ENCODE measurements at places on chromosomes 6 and 20.

DNA sequence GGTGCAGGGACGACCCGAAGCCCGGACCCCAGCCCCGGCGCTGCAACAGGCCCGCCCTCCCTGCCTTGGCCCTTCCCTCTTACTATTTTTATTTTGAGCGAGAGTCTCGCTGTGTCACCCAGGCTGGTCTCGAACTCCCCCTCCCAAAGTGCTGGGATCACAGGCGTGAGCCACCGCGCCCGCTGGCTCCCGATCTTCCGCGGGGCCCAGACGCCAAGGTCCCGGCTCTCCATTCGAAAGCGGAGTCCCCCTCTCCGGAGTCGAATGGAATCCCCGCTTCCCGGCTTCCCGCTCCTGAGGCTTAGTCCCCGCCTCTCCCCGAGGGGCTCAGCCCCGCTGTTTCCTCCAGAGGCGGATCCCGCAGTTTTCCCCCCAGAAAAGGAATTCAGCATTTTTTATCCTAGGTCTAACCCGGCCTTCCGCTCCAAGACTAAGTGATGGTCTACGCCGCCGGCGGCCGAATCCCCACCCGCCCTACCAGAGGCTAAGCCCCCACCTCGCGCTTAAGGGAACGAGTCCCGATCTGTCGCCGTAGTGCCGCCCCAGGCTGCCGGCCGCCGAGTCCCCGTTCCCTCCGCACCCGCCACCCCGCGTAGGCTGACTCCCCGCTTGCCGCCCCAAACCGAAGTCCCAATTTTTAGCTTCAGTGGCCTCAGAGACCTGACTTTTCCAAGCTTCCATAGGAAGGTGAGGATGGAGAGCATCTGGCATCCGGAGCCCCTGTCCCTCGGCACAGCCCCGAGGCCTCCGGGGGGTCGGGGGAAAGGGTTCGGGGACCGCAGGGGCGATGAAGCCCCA lies 11.5 kb upstream of the TMC2 start:
- DNase-seq = no peak

DNA sequence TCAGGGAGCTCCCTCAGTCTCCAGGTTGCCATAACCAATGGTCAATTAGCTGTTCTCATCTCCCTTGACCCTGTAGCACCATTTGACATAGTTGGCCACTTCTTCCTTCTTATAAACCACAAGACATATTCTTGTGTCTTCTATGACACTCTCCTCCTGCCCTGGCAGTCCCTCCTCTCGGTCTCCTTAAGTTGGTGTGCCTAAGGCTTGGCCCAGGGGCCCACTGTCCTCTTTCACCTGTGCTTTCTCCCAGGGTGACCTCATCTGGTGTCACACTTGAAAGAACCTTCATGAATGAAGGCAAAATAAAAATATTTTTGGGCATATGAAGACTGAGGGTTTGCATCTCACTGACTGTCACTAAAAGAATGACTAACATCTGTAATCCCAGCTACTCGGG lies 9.7 kb upstream of the ADGRF5 start:
- DNase-seq = no peak

DNA sequence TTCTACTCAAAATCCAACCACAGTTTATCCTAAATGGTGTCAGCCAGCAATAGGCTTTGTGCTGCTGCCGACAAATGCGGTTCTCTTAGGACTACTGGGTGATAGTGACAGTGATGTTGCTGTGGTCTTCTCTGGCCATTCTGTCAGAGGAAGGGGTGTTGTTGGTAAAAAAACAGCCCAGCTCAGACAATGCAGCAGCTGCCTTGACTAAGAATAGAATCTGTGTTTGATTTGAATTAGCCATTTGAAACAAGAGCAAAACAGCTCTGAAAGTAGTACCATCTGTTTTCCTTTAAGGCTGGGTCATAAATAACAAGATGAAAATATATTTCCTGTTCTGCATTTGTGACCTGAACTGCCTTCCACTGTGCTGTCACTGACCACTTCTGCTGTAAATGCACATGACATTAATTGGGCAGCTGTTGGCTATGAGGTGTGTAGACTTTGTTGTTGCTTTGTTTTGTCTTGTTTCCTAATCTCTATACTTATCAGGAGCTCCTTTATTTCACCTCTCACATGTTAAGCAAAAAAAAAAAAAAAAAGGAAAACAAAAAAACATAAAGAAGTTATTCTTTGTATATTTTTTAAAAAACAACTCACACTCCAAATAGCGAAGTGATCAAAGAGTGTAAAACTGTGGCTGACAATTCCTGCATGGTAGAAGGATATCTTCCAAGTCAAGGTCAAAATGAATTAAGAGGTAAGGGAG lies 497.8 kb upstream of the ARID1B start:
- no peak for DNase-seq

DNA sequence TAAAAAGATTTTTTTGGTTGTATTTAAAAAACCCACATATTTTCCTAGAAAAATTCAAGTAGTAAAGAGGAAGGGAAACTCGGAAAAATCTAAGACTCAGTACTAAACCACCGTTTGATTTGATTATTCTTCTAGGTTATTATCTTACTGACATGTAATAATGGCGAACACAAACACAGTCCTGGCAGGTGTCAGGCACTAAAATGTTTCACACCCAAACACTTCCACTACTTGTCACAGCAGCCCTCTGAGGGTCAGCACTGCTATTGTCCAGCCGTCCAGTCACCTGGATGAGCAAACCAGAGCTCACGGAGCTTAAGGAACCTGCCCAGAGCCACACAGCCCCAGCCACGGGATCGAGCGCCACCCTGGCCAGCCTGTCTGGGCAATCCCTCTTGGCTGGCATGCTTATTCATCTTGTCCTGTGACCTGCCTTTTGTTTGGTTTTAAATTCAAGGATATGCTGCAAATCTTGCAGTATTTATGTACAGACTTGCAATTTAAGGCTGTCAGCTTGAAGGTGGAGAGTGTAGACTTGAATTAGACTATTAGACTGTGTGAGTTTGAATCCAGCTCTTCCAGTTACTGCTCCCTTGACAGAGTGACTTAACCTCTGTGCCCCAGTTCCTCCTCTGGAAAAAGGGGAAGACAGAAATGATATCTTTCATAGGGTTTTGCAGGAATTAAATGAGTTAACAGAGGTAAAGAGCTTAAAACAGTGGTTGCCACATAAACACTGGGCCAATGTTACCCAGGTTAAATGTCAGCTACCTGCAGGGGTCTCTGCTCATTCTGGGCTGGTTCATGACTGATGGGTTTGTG lies 82.2 kb downstream of the CDYL start:
- DNase-seq = no peak

DNA sequence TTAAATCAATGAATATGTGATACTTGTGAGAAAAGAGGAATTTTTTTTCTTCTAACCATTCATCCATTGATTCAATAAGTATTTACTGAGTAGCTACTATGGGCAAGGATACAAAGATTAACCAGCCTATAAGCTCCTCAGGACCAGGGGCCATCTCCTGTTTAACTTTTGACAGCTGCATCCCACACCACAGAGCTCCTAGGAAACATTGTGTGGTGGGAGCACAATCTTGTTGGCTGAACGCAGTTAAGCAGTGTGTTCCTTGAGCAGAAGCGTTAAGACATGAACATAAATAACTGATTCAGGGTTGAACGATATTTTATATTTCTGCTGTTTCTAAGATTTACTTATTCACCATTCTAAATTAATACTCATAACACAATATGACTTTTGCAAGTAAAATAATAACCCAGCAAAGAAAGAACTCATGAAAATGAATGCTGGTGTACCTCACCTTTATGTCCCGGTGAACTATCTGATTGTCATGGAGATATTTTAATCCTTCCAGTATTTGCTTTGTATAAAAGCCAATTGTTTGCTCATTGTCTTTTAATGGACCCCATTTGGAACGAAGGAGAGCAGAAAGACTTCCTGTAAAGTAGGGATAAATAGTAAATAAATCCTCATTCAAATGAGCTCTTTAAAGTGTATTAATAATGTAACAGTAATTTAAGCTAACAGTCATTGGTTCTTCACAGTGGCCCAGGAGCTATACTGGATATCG lies 62.6 kb upstream of the MAP7 start:
- DNase-seq = no peak

DNA sequence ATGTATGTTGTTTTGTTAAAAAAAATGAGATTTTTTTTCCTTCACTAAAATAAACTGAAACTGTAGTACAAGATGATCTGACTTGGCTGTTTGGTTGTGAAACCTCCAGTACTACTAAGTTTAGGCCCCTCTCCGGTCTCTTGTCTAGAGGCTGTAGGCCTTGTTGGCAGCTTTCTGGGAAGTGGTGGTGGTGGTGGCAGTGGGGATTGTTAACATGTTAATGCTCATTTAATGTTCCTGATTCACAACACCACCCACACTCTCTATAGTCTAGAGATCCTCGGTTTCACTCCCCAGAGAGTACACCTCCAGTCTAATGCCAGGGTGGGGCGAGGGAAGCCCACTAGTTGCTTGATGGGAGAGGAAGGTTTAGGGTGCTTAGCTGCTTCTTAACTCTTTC lies 24.1 kb downstream of the STK4 start:
- no peak for DNase-seq

GRCh38 chr20:32159766-32160221 lies 47.7 kb downstream of the PLAGL2 start:
- DNase-seq = no peak

DNA sequence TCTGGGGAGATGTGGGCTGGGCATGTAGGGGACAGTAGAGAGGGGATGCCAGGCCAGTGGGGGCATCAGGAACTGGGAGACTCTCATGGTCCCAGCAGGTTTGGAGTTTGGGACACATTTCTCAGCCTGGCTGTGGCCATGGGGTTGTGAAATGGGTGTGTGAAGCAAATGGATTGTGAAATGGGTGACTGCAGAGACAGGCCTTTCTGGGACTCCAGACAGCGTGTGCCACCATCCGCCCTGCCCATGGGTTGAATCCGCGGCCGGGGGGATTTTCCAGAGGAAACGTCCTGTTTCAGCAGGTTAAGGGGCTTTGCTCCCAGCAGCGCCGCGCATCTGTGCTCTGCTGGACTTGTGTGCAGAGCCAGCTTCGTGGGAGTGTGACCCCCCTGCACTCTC lies 3.7 kb upstream of the PMEPA1 start:
- no peak for DNase-seq

DNA sequence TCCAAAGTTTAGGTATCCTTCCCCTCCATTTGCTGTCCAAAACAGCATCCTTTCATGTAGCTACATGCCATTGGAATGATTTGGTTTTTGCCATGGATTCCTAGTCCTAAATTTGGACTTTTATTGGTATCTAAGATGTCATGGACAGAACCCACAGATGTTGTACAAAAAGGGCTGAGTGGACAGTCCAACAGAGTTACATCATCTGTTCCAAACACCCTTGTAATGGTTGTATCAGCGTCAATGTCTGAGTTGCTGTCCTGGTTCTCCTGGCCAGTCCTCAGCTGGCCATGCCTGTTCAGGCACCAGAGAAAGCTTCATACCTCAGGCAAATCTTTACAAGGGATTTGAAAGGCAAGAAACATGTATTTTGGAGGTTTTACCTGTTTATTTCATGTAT lies 191.3 kb downstream of the ESR1 start:
- DNase-seq = no peak

- no peak for DNase-seq
Observed at GRCh38 chr6:42269974-42270510, 52.4 kb upstream of the MRPS10 start.

- DNase-seq = no peak
Observed at GRCh38 chr6:43334466-43335095, 26.0 kb upstream of the CRIP3 start.

DNA sequence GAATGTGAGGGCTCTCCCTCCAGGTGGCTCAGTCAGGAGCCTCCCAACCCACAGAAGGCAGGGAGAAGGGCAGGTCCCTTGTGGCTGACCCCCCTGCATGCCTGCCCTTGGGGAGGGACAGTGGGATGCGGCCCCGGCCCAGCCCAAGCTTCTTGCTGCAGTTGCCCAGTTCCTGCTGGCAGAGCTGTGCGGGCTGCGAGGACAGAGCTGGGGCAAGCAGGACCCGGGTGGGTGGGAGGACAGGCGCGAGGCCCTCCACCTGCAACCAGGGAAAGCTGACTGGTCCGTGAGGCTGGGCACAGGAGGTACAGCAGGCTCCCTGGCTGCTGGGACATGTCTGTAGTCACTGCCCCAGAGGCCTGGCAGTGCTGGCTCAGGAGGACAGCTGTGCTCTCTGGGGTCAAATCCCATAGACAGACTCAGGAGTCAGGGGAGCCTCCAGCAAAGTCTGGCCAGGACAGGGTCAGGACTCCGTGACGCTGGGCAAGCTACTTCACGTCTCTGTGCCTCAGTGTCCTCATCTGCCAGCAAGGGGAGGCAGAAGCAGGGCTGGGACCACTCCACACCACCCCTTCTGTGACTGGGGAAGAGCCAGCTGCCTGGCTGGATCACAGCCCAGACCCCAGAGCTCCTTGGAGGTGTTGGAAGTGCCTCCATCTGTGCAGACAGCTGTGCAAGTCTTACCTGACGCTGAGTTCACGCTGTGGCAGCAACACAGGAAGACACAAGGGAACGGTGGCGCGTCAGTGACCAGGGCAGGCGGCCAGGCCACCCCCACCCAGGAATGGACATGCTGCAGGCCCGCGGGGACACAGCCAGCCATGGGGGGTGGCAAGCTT lies 13.0 kb downstream of the UCKL1 start:
- no peak for DNase-seq

- no peak for DNase-seq
Observed at GRCh38 chr20:60589623-60590022, 631.4 kb downstream of the CDH26 start.

GRCh38 chr20:38790200-38791053 lies 15.1 kb upstream of the PPP1R16B start:
- no peak for DNase-seq

DNA sequence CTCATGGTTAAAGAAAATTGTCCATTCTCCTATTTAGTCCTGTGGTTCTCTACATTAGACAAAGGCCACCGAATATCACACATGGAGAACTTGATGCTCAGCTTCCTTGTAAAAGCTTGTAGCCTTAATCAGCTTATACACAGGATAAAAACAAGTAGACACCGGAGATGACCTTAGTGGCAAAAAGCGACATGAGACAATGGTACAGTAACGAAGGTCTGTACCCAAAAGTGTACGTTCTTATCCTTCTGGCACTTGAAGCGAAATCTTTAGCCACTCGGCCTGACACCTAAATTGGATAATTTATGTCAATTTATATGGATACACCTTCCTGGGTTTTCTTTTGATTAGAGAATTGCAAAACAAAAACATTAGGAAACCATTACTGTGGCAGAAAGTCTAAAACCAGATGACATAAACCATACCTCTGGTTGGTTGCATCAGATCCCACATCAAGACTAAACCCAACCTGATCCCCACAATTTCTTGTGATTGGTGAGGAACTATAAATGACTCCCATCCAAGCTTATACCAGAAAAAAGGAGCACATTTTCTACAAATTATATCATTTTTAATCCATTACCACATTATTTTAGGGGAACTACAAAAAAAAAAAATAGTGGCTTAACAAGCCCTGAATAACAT lies 6.1 kb downstream of the RBM39 start:
- DNase-seq = no peak

GRCh38 chr6:147941143-147941542 lies 401.5 kb upstream of the SASH1 start:
- DNase-seq = no peak

GRCh38 chr6:1066449-1067090 lies 245.3 kb upstream of the FOXQ1 start:
- DNase-seq = no peak

DNA sequence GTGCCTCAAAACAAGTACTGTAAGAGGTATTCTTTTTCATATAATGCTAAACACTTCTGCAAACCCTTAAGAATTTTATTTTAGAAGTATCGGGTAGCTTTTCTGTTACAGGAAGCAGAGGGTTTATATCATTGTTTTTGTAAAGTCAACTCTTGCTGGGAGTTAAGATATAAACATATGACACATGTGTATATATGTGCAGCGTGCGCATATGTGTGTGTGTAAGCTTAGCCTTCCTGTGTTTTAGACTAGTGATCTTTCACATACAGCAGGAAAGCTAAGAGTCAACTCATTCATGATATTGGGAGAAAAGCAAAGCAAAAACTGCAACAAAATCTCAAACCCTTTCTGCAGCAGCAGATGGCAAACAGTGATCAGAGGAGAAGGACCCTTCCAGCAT lies 102.4 kb downstream of the ARID1B start:
- DNase-seq = no peak

Measured in amniotic stem cell (primary cell).